ENCODE measurements at places on chromosomes 13 and 19.

GRCh38 chr19:46461537-46461936 lies 9.8 kb downstream of the PNMA8A start:
- DNase-seq: no peak

DNA sequence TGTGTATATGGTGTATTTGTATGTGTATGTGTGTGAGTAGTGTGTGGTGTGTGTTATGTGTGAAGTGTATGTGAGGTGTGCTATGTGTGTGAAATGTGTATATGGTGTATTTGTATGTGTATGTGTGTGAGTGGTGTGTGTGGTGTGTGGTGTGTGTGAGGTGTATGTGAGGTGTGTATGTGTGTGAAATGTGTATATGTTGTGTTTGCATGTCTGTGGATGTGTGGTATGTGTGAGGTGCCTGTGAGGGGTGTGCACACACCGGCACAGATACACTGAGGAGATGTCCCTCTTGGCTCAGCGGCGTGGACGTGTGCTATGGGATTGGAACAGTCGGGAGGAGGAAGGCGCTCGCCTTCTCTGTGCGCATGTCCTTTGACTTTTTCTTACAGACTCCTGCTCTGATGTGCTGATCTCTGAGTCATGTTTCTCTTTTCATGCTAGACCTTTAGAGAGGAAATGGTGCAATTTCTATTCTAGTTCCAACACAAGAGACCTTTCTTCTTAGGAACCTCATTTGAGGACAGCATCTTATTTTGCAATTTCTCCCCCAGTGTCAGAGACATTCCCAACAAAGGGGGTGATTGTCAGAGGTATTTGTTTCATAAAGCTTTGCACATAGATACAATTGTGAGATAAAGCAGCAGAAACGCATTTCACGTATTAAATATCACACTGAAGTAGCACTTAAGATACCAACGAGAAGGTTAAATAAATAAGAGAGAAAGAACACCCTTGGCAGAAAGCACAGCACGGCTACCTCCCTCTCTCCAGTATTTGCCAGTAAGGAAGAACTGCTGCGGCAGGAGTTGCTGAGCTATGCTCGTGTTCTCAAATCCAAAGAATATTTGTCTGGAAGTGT lies 11.3 kb upstream of the TNFRSF19 start:
- no peak for DNase-seq

GRCh38 chr19:18657590-18658365 lies 20.9 kb downstream of the KLHL26 start:
- DNase-seq: no peak

DNA sequence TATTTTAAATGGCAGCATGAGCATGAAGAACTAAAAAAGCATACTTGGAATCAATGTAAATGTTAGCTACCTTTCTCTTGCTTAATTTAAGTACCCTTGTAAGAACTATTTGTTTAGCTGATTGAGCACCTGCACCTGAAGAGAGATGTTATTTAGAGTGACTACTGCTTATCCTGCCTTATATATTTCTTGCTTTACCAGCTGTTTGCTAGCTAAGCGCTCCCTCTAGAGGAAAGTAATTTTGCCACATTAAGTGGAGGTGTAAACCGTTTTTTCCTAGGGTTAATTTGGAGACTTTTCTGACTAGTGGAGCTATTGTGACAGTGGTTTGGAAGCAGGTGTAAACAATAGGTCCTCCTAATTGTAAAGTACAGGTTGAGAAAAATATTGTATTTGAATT lies 19.4 kb upstream of the PSG2 start:
- no peak for DNase-seq

GRCh38 chr19:58434217-58434616 lies 5.7 kb downstream of the ZNF132 start:
- no peak for DNase-seq

- DNase-seq: peak; percentile 19
Observed at GRCh38 chr13:48647625-48648024, 6.1 kb upstream of the CYSLTR2 start.

- no peak for DNase-seq
Observed at GRCh38 chr13:97332742-97333141, 101.2 kb upstream of the RAP2A start.

DNA sequence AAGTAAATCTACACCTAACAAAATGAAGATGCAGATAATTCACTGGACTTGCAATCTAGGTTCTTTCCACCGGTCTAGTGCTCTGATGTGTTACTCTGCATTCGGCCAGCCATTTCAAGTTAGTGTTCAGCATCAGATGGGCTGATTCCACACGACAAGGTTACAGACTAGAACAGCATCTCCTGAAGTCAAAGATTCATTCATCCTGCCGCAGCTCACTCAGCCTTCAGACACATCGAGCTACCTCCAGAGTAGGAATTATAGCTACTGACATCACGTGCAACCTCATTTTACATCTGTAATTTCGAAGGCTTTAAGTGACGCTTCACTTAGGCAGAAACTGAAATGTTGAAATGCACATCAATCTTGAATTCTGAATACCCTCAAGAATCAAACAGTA lies 76.5 kb downstream of the LHFPL6 start:
- no peak for DNase-seq

DNA sequence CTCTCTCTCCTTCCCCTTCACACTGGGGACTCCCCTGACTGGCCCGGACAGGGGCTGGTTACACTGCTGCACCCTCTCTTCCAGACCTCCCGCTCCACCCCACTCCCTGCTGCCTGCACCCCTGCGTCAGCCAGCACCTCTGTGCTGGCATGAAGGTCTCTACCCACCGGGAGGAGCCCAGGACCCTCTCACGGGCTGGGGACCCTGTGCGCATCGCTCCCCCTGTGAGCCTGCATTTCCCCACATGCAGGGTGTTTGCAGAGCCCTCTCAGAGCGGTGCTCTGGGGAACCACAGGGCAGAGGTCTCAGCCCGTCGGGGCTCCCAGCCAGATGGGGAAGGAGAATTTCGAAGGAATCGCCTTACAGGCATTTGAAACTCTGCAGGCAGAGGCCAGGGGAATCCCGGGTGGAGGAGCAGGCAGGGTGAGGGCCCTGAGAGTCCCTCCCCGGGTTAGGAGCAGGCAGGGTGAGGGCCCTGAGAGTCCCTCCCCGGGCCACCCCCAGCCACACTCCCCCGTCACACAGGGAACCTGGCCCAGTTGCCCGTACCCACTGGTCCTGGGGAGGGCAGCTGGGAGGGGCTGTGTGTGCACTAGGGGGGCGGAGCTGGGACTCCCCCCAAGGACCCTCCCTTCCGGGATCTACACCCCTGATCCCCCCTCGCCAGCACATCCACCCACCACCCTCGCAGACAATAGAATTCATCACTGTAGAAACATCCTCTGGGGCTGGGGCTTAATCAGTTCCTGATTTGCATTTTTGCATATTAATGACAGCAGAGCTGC lies 16.3 kb upstream of the TCF3 start:
- no peak for DNase-seq

- no peak for DNase-seq
Observed at GRCh38 chr13:84332346-84332745, 450.1 kb upstream of the SLITRK1 start.

- no peak for DNase-seq
Observed at GRCh38 chr13:31267126-31267784, 67.5 kb downstream of the B3GLCT start.

- DNase-seq: peak; percentile 92
Observed at GRCh38 chr19:54162241-54162805, 2.8 kb upstream of the LENG1 start.

DNA sequence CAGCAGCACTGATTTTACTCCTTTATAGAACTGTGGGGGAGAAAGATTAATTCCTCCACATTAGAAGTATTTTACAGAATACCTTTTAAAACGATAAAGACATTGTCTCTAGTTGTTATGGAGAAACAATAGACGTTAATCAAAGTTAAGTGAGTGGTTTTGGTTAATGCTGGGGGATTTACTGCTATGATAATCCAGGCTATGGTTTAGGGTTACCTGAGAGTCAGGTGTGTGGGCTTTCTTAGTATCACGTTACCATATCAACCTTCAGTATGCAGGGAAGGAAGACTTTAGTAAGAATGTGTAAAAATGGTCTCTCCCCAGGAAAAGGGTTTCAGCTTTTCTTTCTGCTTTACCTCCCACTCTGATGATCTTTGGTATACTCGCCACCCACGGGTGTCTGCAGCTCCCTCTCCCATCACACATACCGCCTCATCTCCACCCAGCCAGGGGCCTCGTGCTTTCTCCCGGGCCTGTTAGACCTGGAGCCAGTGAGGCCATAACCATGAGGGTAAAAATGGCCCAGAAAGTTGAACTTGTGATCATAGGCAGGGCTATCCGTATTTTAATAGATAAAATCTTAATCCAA lies 45.6 kb upstream of the WDFY2 start:
- no peak for DNase-seq

DNA sequence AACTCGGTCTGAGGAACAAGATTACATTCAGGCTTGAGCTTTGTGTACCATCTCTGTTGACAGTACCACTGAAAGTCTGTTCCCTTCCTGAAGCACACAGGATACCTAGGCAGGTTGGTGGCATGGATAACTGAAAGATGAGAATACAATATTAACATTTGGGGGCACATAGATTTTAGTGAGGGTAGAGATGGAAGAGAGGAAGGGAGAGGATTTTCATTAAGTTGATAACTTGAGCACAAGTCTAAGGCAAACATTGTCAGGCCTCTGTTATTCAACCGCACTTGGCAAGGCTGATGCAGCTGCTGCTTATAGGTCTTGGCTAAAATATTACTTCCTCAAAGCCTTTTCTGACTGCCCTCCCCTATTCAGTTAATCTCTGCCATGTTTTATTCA lies 10.9 kb downstream of the MIR17HG start:
- DNase-seq: no peak

DNA sequence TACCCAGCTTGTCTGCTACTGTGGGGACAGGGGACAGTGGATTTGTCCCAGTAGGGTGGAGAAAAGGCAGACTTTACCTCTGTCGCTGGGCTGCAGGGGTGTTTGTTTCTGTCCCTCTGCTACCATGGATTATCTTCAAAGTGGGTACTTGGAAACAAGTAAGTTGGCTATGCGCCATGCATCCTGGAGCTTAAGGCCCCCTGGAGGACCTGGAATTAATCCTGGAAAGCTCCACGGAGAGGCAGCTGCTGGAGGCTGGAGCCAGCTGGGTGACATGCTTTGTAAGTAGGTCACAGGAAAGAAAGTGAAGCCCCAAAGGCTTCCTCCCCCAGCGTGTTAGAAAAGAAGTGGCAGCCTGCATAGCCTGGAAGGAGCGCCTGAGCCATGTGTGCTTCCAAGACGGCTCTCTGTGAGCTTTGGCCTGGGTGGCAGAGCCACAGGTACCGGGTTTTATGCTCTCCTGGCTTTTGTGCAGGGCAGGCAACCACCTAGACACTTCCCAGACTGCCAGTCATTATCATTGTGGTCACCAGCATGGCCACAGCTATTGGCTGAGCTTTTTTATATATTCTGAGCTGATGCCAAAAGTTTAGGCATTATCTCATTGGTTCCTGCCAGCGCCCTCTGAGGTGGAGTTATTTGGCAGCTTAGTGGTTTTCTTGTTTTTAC lies 9.5 kb downstream of the B3GLCT start:
- DNase-seq: no peak

- no peak for DNase-seq
Observed at GRCh38 chr19:5138606-5139582, 170.0 kb downstream of the KDM4B start.

DNA sequence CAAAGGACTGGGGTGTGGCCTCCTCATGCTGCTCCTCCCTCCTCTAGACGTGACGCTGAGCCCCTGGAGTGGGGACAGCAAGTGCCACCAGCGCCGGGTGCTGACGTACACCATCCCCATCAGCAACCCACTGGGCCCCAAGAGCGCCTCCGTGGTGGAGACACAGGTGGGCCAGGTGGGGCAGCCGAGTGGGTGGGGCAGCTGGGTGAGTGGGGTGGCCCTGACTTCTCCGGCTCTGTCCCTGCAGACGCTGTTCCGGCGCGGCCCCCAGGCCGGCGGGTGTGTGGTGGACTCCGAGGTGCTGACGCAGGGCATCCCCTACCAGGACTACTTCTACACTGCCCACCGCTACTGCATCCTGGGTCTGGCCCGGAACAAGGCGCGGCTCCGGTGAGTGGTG lies 11.1 kb upstream of the SCN1B start:
- no peak for DNase-seq

DNA sequence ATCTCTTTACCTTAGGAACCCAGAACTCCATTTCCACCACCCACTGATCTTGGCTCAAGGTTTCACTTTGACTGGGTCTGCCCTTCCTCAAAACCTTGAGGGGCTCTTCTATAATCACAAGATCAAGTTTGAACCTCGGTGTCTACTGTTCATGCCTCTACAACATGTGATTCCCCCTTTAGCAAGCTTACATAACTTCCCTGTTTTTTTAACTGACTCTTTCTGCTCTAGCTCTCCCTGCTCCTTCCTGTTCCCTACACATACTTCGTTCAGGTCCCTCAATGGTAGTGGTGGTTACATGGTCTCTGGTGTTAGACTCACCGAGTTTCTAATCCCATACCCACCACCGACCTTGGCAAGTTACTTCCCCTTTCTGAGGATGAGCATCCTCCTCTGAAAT lies 26.7 kb downstream of the CEACAM8 start:
- no peak for DNase-seq

DNA sequence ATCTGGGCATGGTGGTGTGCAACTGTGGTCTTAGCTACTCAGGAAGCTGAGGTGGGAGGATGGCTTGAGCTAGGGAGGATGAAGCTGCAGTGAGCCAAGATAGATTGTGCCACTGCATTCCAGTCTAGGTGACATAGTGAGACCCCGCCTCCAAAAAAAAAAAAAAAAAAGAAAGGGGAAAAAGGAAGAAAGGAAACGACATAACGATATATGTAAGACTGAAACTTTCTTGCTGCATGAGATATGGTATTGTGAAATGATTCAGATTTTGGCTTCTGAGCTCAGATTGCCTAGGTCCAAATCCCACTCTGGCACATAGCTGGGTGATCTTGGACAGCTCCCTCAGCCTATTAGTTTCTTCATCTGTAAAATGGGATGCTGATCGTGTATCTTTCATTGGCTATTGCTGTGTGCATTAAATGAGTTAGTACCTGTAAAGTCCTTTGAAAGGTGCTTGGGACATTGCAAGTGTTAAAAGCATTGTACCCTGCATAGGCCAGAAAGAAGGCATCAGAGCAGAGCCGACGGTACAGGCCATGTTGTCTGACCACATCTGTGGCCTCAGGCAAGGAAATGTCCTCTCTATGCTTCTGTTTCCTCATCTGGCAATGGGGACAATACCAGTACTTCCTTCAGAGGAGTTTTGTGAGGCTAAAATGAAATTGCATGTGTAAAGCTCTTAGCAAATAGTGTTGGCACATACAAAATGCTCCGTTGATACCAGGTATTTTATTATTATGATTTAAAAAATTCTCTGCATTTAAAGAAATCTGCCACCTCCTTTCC lies 32.6 kb upstream of the SLC46A3 start:
- DNase-seq: no peak

Measured in small intestine (tissue), 16 donors.